ENCODE measurements at places on chromosomes 16 and 17. TPM values are rescaled to one million over a fixed set of nuclear protein-coding genes. Genes with fewer than 3 reads are reported as not detected.

Gene NPIPA2
- total RNA-seq: not detected

Gene RRAD
- 10.6 TPM for total RNA-seq

Gene ULK2
- total RNA-seq: 17.0 TPM

Gene EVI2A
- total RNA-seq: 3.5 TPM

Gene TMEM208
- 82.9 TPM for total RNA-seq

All from myometrial cell (primary cell).